Activated CD4-positive, alpha-beta T cell treated with anti-CD3 and anti-CD28 coated beads for 48 hours (primary cell): ENCODE measurements at places on chromosomes 1 and 21.
A peak's percentile ranks its signal among the peaks of the same experiment; 100 is the strongest.

GRCh38 chr21:37367336-37367702 is 746 bp downstream of the DYRK1A start:
- no peak for DNase-seq

- DNase-seq: no peak
Observed at GRCh38 chr1:221644663-221645258, 97.1 kb downstream of the DUSP10 start.

GRCh38 chr1:29267321-29268070 is 31.2 kb downstream of the PTPRU start:
- DNase-seq: no peak

DNA sequence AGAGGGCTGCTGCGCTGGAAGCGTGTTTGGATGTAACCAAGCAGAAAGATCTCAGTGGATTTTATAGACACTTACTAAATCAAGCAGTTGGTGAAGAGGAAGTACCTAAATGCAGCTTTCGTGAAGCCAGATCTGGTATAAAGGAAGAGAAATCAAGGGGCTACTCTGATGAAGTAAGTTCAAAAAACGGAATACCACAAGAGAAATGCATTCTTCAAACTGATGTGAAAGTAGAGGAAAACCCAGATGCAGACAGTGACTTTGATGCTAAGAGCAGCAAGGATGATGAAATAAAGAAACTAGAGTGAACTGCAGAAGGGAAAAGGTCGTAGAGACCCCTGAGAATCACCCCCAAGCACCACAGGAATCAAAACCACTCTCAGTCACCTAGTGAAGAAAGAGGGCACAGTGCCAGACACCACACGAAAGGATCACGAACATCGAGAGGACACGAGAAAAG is 40.8 kb upstream of the NEXN start:
- DNase-seq: peak; percentile 5

DNA sequence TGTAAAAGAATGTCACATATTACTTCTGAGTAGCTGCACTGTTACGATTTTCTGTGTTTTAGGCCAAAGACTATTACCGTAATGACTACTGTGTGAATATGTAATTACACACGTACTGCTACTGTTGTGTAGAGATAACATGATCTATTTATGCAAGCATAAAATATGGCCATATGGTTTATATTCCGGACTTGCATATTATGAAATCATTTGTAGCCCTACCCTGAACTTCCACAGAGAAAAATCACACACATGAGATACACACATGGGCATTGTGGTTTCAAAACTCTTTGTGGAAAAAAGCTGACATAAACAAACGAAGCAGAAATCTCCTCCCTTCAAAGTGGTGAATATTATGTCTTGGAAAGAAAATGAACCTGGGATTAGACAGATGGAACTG is 373.0 kb upstream of the ADAMTS5 start:
- no peak for DNase-seq

DNA sequence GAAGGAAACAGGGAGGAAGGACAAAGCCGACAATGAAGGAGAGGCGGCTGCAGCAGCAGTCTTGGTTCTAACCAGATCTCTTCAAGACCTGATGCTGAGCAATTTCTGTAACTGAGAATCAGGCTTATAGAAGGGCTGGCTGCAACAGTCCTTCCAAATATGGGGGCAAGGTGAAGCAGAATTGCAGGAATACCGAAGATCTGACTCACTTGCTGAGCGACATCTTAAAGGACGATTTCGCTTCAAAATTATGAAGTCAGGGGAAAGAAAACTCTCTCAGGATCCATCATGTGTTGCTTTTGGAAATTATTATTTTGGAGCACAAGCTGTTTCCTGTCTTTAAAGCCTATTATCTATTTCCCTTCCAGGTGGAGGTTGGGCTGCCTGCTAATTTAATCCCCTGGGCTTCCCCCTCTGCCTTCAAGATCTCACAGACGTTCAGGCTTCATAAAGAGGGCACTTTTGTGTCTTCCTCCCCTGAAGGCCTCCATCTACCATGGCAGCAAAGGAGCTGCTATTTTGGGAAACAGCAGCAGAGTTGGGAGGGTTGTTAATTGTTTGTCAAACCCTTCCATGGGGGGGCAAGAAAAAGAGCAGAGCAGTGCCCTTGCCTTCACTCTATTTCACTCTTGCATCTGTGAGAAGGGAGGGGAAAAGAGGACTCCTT is 10.8 kb upstream of the IER5 start:
- no peak for DNase-seq

- no peak for DNase-seq
Observed at GRCh38 chr1:108882837-108883236, 6.1 kb downstream of the GPSM2 start.

DNA sequence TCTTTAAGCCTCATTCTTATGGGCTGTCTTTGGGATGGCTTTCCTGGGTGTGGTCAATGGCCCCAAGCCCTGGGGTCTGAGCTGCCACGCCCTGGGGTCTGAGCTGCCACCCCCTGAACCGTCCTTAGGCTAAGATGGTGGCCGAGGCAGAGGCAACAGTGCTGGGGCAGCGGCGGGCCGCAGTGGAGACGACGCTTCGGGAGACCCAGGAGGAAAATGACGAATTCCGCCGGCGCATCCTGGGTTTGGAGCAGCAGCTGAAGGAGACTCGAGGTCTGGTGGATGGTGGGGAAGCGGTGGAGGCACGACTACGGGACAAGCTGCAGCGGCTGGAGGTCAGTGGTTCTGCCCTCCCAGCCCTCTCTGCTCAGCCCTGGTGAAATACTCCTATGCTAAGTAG is 10.3 kb upstream of the TUFT1 start:
- no peak for DNase-seq

- no peak for DNase-seq
Observed at GRCh38 chr1:84538599-84538998, 32.2 kb upstream of the GNG5 start.

- DNase-seq: no peak
Observed at GRCh38 chr1:53083636-53084588, 21.9 kb downstream of the PODN start.

DNA sequence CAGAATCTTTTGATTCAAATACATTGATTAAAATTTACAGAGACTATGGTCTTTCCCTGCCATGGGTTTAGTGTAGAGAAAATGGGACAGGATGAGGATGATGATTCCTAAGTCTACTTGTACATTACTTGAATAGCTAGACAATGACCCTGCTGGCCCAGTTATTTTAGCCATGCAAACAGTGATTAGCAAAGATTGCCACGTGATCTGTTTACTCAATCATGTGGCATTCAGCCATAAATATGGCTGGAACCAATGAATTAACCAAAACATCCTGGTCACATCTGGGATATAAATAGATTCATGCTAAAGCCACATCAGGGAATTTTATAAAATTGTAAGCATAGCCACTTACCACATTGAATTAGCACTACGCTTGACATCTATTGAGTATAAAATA is 167.3 kb downstream of the PBX1 start:
- DNase-seq: no peak

DNA sequence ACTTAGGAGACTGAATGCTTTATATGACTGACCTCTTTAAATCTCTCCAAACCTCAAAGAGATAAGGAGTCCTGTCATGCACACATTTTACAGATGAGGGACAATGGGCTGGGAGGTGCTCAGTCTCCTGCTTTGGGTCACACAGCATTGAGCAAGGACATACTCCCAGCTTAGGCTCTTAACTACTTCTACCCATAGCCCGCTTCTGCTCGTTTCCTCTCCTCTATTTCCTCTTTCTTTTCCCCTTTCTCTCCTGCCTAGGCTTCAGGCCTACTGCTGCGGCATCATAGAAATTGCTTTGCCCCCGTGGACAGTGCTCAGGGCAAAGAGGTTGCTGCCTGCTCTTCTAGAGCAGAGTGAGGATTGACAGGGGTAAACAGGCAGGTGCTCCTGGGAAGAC is 12.4 kb upstream of the ZNF691 start:
- no peak for DNase-seq

- peak; percentile 88 for DNase-seq
Observed at GRCh38 chr1:33180911-33181890, 642 bp downstream of the TRIM62 start.

DNA sequence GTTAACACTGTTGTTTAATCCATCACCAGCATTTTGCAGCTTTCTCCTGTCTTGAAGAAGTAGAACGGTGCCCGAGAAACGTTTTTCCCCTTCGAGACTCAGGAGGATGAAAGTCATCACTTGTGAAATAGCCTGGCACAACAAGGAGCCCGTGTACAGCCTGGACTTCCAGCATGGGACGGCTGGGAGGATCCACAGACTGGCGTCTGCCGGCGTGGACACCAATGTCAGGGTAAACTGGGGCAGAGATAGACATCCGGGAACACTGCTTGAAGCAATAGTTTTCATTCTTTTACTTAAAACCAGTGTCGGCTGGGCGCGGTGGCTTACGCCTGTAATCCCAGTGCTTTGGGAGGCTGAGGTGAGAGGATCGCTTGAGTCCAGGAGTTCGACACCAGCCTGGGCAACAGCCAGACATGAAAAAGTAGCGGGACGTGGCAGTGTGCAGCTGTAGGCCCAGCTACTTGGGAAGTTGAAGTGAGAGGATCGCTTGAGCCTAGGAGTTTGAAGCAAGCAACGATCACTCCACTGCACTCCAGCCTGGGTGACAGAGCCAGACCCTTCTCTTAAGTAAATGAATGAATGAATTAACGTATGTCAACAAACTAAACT is 945 bp downstream of the CHAF1B start:
- no peak for DNase-seq

DNA sequence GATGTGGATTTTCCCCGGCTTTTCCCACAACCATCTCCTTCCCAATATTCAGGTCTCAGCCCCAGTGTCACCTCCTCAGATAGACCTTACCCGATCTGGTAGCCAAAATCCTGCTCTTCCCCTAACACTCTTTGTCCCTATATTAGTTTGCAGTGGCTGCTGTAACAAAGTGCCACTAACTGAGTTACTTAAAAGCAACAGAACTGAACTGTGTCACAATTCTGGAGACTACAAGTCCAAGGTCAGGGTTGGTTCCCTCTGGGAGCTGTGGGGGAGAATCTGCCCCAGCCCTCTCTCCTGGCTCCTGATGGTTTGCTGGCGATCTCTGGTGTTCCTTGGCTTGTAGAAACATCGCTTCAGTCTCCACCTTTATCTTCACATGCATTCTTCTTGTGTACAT is 64.0 kb downstream of the NENF start:
- DNase-seq: no peak

DNA sequence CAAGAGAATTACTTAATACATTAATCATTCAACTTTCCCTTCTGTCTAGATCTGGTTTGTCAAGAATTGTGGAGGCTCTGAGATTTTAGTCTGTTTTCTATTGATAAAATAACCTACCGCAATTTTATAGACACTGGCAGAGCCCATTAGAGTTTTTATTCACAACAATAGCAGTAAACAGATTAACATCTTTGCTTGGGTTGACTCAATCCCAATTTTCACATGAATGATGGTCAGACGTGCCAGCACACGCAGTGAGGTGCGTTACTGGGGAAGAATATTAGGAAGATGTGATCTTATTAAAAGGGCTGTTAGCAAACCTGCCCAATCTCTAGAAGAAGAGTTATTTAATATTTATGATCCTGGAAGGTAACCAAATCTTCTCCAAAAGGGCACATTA is 736.6 kb downstream of the MRPL39 start:
- no peak for DNase-seq

- no peak for DNase-seq
Observed at GRCh38 chr1:10767282-10767681, 29.2 kb downstream of the CASZ1 start.

DNA sequence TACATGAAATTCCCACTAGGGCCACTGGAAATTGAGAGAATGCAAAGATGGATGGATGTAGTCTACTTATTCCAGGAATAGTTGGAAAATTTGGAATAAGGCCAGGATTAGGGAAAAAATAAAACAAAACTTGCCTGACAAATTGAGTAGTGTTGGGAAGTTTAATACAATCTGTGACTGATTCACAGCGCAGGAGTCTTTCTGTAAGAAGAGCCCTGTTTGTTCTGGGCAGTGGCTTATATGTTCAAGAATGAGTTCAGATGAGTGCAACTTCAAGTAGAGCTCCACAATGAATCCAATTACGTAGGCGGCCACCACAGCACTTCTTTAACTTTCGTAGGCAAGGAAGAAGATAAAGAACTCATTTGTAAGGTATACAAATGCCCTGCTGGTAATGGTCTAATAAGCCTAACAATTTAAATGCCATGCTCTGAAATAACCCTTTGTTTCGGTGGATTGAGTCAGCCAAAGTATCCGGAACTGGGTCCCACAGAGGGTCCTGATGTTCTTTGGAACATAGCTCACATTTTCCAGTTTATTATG is 47.1 kb upstream of the KCNE1 start:
- no peak for DNase-seq

DNA sequence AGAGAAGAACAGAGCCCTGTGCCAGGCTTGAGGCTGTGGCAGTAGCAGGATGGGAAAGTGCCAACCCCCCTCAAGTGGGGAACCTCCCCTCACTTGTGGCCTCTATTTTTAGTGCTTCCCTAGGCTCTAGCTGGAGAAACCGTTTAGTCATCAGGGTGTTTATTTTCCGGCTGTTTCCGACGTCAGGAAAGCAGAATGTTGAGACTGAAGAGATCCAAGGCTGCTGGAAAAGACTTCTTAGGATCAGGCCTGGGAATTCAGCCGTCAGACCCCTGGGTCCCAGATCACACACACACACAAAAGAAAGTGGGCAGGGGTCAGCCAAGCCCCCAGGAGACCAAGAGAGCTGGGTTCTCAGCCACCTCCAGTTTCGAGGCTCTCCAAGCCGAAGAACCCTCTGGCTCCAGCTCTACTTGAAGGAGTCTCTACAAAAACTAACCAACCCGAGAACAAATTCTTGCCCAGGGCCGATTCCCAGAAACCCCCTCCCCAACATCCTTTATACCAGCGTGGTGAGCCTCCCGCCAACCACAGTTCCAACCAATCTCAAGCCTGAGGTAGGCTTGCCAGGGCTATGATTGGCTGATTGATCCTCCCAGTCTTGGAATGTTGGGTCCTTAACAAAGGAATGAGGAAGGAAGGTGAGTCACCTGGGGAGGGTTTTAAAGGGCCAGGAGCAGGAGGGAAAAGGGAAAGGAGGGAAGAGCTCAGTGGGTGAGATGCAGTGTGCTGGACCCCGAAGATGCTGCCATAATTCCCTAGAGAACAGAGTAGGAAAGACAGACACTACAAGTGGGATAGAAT is 2.5 kb upstream of the MEF2D start:
- no peak for DNase-seq

DNA sequence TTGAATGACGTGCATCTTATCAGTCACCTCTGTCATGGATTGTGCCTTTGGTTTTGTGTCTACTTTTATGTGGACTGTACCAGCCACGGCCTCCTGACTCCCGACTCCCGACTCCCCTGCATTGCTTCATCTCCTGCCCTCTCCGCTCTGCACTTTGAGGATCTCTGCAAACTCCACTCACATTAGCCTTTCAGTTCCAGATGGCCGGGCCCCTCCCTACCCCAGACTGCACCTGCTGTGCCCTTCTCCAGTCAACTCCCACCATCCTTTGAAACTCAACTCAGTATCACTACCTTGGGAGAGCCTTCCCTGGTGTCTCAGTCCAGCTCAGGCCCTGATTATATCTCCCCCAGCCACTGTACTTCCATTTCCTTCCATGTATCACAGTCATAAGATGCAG is 71.4 kb downstream of the MDM4 start:
- no peak for DNase-seq

DNA sequence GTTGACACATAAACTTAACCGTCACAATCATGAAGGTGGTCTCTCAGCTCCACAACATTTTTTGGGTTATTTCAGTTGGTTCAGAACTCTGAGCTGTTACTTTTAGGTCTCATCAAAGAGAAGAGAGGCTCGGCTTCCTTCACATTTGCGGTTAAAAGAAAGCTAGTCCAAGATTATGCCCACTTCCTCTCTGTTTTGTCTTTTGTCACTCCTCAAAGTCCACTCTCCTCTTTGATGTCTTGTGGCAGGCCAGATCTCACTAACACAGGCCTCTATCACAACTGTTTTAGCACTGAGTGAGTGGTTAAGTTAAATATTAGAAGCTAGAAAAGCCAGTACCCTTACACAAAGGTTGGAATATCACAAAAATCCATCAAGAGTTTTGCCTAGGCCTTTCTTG is 195.7 kb downstream of the FCRL5 start:
- no peak for DNase-seq
